NCI-H82 (cell line): ENCODE measurements at places on chromosomes 3 and 15.

- no peak for DNase-seq
Observed at GRCh38 chr3:149571381-149571780, 86.4 kb downstream of the WWTR1 start.

GRCh38 chr3:133965906-133966305, 63.8 kb downstream of the SLCO2A1 start:
- DNase-seq: no peak

- no peak for DNase-seq
Observed at GRCh38 chr3:177244606-177245005, 47.3 kb upstream of the TBL1XR1 start.

DNA sequence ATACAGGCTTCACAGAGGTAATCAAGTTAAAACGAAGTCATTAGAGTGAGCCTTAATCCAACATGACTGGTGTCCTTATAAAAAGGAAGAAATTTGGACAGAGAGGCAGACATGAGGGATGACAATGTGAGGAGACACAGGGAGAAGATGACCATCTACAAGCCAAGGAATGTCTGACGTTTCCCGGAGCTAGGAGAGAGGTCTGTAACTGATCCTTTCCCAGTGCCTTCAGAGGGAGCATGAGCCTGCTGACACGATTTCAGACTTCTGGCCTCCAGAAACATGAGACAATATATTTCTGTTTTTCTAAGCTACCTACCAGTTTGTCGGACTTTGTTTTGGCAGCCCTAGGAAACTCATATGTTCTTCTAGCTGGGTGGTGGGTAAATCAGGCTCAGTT, 15.1 kb downstream of the TM4SF1 start:
- DNase-seq: no peak

DNA sequence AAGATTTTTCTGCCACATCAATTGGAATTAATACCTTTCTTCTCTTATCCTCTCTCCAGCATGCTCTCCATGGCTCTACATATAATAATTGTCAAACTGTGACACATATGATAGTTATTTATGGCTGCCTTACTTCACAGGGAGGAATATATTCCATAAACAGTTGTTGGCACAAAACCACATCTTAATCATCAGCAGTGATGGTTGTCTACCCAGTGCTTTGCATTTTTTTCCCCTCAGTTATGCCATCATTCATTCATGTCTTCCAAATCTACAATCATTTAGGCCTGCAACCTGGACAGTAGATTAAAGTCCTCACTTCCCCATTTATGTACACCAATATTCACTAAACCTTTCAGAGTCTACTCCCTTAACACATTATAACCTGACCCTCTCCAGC, 107.7 kb downstream of the THRB start:
- DNase-seq: no peak

DNA sequence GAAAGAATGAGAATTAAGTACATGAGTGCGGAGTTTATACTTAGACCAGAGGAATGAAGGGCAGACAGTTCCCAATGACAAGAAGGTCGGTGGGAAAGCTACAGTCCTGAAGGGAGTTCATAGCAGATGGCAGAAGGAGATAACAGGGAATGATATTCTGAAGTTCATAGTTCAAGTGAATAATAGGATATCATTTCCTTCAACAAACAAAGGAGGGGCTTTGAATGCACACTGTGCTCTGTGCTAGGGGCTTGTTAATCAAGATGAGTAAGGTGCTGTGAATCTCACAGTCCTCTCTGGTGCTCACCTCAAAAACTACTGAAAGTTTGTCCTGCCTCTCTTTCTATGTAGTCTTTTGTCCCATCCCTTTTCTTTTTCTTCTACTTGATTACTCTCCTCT, 41.9 kb downstream of the SIDT1 start:
- DNase-seq: peak; percentile 63

DNA sequence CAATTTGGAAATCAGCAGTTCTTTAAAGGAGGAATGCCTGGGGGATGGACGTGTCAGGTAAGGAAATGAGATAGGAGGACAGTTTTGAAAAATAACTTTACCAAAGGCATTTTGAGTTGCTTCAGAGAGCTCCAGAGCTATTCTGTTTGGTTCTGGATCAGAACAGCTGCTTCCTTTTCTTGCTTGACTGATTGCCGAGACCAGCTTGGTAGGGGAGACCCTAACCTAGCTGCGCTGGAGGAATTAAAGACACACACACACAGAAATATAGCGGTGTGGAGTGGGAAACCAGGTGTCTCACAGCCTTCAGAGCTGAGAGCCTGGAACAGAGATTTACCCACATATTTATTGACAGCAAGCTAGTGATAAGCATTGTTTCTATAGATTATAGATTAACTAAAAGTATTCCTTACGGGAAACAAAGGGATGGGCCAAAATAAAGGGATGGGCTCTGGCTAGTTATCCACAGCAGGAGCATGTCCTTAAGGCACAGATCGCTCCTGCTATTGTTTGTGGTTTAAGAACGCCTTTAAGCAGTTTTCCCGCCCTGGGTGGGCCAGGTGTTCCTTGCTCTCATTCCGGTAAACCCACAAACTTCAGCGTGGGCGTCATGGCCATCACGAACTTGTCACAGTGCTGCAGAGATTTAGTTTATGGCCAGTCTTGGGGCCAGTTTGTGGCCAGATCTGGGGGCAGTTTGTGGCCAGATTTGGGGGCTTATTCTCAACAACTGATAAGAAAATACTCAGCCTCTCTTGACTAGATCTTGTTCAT, 556.0 kb downstream of the ROBO1 start:
- no peak for DNase-seq
